Muscle of back (tissue), 13 donors: ENCODE measurements at places on chromosomes 5 and 9.

GRCh38 chr5:160497878-160498277, 76.2 kb downstream of the PTTG1 start:
- DNase-seq, result no peak

- no peak for DNase-seq
These were observed 185.0 kb downstream of the ZNF608 start for GRCh38 chr5:124561451-124561850.

DNA sequence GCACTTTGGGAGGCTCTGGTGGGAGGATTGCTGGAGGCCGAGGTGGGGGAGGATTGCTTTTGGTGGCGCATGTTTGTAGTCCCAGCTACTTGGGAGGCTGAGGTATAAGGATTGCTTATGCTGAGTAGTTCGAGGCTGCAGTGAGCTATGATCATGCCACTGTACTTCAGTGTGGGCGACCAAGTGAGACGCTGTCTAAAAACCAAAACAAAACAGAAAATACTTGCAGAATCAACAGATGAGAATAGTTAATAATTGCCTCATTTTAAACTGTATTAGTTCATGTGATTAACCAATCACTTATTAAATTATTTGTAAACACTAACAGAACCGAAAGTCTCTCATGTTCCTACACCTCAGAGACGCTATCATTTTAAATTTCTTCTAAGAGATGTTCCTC, 118.1 kb downstream of the CCDC171 start:
- no peak for DNase-seq

DNA sequence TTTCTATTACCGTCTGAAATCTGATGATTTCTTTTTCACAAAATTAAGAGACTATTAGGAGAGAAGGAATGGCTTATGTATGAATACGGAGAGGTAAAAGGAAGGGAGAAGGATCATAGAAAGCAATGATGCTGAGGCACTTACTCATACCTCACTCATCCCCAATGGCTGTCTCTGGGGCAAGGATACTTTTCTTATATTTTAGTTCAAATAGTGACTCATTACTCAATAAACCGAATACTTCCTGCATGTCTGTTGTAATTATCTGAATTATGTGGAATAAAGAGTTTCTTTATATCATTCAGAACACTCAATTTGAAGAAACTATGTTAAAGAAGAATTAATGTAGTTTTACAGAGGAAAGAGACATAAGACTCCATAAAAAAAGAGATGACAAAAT, 284.5 kb upstream of the NUDT12 start:
- DNase-seq, result peak; percentile 16

DNA sequence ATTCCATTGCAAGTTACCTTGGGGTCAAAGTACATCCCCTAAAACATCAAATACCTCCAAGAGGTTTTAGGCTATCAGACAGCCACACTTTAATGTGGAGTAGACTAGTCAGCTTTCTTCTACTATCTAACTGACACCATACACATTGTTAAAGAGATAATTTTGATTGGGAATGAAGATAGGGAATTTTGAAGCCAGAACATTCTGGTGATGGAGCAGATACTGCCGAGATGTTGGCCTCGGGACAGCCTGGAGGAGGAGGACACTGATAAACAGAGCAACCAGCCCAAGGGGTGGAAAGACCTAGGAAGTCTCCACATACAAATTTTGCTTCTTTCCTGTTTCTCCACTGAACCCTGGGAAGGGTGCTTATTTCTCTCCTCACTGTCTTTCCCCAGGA, 14.9 kb downstream of the TJP2 start:
- no peak for DNase-seq

DNA sequence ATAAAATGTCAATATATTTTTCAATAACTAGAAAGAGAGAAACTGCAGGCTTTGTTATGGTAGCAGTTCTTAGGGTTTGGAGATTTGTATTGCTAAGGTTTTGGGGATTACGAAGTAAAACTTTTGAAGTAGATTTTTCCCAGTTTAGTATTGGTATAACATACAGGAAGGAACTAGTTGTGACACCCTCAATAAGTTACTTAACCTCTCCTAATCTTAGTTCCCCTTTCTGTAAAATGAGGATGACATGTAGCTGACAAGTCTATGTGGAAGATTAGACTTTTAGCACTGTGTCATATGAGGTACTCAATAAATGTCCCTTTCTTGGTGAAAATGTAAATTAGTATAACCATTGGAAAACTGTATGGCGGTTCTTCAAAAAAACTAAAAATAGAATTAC, 73.4 kb upstream of the ATG10 start:
- DNase-seq, result no peak

- no peak for DNase-seq
These were observed 421.0 kb downstream of the GADD45G start for GRCh38 chr9:90025816-90026215.

GRCh38 chr5:15326471-15326870, 173.5 kb upstream of the FBXL7 start:
- no peak for DNase-seq

GRCh38 chr9:71383308-71383940, 262.0 kb upstream of the TRPM3 start:
- no peak for DNase-seq

GRCh38 chr5:163385271-163385670, 52.1 kb upstream of the CCNG1 start:
- DNase-seq, result peak; percentile 67

- DNase-seq, result no peak
These were observed 308.1 kb upstream of the IRX1 start for GRCh38 chr5:3287516-3287915.

GRCh38 chr5:78334811-78335210, 25.6 kb upstream of the SCAMP1 start:
- no peak for DNase-seq

DNA sequence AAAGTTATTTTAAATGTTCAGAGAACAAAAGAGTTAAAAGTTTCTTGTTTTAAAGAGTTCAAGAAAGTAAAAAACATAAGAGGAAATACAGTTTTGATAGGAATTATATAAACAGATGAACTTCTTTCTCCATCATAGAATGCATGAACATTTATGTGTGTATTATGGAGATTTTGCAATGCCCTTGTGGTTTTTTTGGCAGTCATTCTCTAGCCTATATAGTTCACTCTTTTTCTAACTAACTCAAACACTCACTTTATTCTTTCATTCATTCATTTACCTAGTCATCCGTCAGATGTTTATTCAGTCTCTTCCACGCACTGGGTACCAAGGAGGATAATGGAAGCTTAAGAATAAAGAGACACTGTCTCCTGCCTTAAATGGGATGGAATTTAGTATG, 195.9 kb upstream of the VLDLR start:
- peak; percentile 51 for DNase-seq

GRCh38 chr9:113266174-113266573, 9.2 kb downstream of the CDC26 start:
- DNase-seq, result no peak

DNA sequence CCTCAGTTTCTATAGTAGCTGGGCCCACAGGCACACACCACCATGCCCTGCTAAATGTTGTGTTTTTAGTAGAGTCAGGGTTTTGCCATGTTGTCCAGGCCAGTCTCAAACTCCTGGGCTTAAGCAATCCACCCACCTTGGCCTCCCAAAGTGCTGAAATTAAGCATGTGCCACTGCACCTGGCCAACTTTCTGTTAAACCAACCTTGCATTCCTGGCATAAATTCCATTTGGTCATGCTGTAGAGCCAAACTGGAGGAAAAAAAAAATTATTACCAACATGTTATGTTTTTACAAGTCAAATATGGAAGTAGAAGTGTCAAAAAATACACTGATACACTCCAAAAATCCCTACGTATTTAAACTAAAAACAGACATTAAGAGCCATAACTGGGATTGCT, 54.1 kb downstream of the ERMP1 start:
- DNase-seq, result no peak

GRCh38 chr9:133165452-133165730, 1.7 kb upstream of the GBGT1 start:
- no peak for DNase-seq

GRCh38 chr5:96007051-96007450, 45.4 kb upstream of the ELL2 start:
- DNase-seq, result no peak

GRCh38 chr9:110457245-110457644, 119.6 kb upstream of the TXNDC8 start:
- DNase-seq, result no peak

DNA sequence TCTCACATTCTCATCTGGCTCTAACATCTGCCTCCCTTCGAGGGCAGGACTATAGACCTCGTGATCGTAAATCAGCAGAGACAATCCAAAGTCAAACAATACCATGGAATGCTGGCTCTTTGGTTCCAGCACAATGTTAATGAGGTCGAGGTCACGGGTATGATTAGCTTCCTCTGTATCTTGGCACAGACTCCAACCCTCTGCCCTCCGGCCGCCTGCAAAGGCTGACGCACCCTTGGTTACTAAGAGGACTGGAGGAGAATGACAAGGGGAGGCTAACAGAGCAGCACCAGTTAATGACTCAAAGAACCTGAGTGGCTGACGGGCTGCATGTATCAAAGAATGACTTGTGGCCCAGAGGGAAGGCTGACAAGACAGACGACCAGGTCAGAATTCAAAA, 10.1 kb downstream of the LHFPL2 start:
- no peak for DNase-seq

DNA sequence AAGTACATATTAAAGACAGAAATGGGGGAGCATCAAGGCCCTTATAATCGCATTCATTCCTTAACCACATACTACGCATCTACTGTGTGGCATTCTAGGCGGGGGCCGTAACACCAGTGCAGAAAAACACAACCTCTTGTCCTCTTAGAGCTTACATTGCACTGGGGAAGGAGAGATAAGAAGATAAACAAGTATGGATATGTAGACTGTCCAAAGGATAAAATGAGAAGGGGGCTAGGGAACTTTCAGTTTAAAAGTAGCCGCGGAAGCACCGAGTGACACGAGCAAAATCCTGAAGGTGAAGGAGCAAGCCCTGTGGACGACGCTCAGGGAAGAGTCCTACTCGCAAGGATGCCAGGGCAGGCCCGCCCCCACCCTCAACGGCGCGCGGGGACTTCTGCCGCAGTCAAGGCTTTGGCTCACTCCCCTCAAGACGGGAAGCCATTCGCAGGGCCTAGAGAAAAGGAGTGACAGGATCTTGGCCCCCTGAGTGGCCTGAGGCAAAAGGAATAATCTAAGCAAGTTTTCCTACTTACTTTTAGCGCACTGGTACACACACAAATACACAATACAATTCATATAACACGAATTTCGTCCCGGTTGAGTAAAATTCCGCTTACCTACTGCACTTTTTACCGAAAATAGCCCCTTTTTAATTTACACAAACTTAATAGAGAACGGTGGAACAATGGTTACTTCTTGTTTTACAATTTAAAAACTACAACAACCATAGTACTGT, 1.3 kb upstream of the NIPBL start:
- DNase-seq, result peak; percentile 48

- DNase-seq, result no peak
These were observed 7.4 kb downstream of the B4GALT1 start for GRCh38 chr9:33159777-33160127.

DNA sequence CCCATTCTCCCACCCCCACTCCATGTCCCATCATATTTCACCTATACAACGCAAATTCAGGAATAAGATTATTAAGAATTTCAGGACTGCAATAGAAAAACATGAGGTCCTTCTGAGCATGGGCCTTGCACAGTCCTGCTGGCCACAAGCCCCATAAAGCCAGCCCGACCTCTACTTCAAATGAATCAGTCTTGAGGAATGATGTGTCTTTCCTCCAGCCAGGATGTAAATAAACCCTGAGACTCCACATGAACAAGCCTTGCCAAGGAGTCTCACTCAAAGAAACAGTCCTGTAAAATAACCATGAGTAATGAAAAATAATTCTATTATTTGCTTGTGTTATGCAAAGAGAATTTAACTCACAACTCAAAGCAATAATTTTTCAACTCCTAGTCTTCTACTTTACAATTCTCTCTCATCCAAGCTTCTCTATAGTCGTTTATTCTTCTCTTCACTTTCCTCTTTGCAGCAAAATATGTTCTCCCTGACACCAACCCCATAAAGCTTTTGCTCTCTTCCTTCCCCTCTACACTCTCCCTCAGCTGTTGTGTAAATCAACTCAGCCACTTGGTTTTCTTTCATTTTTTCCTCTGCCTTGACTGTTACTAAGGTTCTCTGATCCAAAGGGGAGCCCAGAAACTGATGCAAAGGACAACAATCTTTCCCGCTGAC, 140.1 kb upstream of the MOCS2 start:
- peak; percentile 53 for DNase-seq

DNA sequence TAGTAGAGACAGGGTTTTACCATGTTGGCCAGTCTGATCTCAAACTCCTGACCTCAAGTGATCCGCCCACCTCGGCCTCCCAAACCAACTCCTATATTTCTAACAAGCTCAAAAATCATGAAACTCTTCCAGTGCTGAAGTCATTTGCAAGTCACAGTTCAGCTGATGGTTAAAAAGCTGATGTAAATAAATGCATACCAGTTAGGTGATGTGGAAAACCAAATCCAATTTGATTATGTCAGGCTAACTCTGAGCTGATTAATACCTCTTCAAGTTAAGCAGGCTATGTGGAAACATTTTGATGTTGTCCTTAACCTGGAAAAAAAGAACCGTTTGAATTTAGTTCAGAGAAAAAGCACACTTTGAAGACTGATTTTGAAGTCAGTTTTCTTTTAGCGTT, 51.0 kb downstream of the TMEM252 start:
- DNase-seq, result no peak

- peak; percentile 67 for DNase-seq
These were observed 60.7 kb downstream of the LHFPL2 start for GRCh38 chr5:78587775-78588291.

GRCh38 chr5:84373506-84373905, 11.2 kb downstream of the EDIL3 start:
- no peak for DNase-seq

DNA sequence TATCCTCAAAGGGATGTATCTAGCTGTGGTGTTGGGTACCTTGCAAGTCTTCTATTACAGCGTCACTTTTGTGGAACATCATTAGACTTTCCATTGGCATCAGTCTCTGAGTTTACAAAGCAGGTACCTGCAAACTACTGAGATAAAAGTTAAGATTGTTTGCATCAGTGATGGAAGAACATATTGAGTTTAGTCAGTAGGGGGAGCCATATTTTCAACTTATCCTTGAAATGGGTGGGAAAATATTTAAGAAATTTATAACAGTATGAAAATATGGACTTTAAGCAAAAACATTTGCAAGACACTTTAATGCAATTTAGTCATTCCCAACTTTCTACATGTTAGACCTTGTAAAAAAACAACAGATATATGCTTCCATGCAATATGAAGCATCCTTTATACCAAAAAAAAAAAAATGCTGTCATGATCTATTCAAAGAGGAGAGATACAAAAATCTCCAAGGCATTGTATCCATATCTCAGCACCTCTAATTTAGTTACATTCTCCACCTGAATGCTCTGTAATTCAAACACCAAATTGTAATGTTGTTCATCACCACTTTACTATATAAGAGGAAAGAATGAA, 98.6 kb upstream of the ADAMTS19 start:
- DNase-seq, result no peak
